ENCODE measurements at places on chromosomes 12 and 14. TPM values are rescaled to one million over a fixed set of nuclear protein-coding genes. Genes with fewer than 3 reads are reported as not detected.

CYP27B1 gene
- polyA plus RNA-seq, result 3.3 TPM

NIN gene
- polyA plus RNA-seq, result 3.7 TPM

PTPN21 gene
- polyA plus RNA-seq, result 5.0 TPM

C12orf54 gene
- polyA plus RNA-seq, result 0.77 TPM

OVCH1 gene
- 0.02 TPM for polyA plus RNA-seq

DIO3 gene
- 0.95 TPM for polyA plus RNA-seq

RAPGEF3 gene
- 51.4 TPM for polyA plus RNA-seq

PLCZ1 gene
- polyA plus RNA-seq, result not detected

SLC2A14 gene
- polyA plus RNA-seq, result 6.3 TPM

ADAMTS20 gene
- polyA plus RNA-seq, result not detected

OR6C2 gene
- not detected for polyA plus RNA-seq

PRICKLE1 gene
- polyA plus RNA-seq, result 1.6 TPM

GPR137C gene
- 0.27 TPM for polyA plus RNA-seq

KCNA1 gene
- not detected for polyA plus RNA-seq

KIAA0586 gene
- 3.9 TPM for polyA plus RNA-seq

Data from pancreas (tissue), 10 donors.